ENCODE measurements at places on chromosomes 1 and 21. TPM values are rescaled to one million over a fixed set of nuclear protein-coding genes. Genes with fewer than 3 reads are reported as not detected.

GRCh38 chr1:117150316-117150715 is 28.8 kb upstream of the TRIM45 start:
- no peaks in the 10 kb centered on the region for H3K27me3 ChIP-seq
- H3K4me1 ChIP-seq: peaks cover 26% of the 10 kb centered on the region
- H3K36me3 ChIP-seq: no peaks in the 10 kb centered on the region

- H3K4me1 ChIP-seq: no peaks in the 10 kb centered on the region
- no peak overlapping the region for H3K4me3 ChIP-seq
- no peaks in the 10 kb centered on the region for H3K36me3 ChIP-seq
- H3K27ac ChIP-seq: no peak overlapping the region
- no peaks in the 10 kb centered on the region for H3K27me3 ChIP-seq
These were observed 329.3 kb downstream of the DSCAM start for GRCh38 chr21:40517646-40518045.

OR2L5 gene
- not detected for polyA plus RNA-seq

SLC45A3 gene
- polyA plus RNA-seq: 7.8 TPM

DNA sequence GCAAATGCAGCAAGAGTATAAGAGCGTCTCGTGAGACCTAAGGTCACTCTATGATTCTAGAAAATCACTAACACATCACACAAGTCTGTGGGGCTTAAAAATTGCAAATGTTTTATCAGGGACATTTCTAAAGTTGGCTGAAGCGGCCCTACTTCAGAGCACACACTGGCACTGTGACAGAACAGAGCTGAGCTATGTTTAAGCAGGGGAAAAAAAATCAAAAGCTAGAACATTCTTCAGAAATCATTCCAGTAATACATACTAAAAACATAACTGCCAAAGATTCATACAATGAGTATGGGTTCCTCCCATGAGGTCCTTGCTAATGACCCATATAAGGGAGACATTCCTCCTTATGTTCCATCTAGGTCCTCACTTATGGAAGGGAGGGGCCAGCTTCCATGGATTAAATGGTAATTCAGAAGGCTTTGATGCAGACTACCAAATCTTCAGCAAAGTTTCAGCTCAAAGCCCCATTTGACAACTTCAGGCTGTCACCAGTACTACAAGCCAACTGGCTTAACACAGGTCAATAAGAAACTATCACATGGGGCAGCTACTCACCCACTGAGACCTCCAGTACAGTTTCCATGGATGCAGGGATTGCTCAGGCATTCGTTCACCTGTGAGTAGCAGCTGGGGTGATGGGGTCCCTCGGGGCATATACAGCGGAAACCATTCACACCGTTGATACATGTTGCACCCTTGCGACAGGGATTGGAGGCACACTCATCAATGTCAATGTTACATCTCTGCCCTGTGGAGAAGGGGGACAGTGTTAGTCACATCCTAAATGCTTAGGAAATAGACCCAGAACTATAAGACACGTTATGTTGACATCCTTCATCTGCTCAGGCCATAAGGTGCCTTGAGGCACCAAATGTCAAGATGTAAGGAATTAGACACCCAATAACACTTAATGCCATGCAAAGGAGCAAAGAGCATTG is 58.4 kb upstream of the ADAM30 start:
- no peaks in the 10 kb centered on the region for H3K27me3 ChIP-seq
- H3K36me3 ChIP-seq: peaks cover 22% of the 10 kb centered on the region
- H3K4me1 ChIP-seq: no peaks in the 10 kb centered on the region
- H3K27ac ChIP-seq: no peak overlapping the region
- DNase-seq: no peak

CROCC gene
- polyA plus RNA-seq: 12.1 TPM

GRCh38 chr1:899636-900317 is 23.9 kb upstream of the SAMD11 start:
- no peak for DNase-seq
- no peak overlapping the region for H3K4me3 ChIP-seq
- H3K36me3 ChIP-seq: no peaks in the 10 kb centered on the region
- H3K27ac ChIP-seq: no peak overlapping the region
- H3K4me1 ChIP-seq: no peaks in the 10 kb centered on the region

DNA sequence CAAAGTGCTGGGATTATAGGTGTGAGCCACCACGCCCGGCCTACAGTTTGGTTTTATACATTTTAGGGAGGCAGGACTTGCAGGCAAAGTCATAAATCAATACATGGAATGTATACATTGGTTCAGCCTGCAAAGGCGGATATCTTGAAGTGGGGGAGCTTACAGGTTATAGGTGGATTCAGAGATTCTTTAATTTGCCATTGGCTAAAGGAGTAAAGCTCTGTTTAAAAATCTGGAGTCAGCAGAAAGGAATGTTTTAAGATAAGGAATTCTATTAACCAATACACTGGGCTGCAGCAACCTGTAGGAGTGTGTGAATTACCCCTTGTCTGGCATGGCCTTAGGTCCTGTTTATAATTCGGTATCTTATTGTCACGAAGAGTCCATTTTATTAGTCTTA is 57.6 kb downstream of the OPTC start:
- H3K27ac ChIP-seq: no peak overlapping the region
- no peaks in the 10 kb centered on the region for H3K36me3 ChIP-seq
- no peaks in the 10 kb centered on the region for H3K27me3 ChIP-seq

- H3K27me3 ChIP-seq: no peaks in the 10 kb centered on the region
- H3K27ac ChIP-seq: no peak overlapping the region
- no peak for DNase-seq
These were observed 82.5 kb downstream of the EDEM3 start for GRCh38 chr1:184672013-184672726.

- H3K27me3 ChIP-seq: no peaks in the 10 kb centered on the region
- no peaks in the 10 kb centered on the region for H3K36me3 ChIP-seq
- no peak overlapping the region for H3K27ac ChIP-seq
- H3K4me3 ChIP-seq: no peak overlapping the region
- no peaks in the 10 kb centered on the region for H3K4me1 ChIP-seq
These were observed 859.6 kb downstream of the LTN1 start for GRCh38 chr21:28133116-28133515.

DNA sequence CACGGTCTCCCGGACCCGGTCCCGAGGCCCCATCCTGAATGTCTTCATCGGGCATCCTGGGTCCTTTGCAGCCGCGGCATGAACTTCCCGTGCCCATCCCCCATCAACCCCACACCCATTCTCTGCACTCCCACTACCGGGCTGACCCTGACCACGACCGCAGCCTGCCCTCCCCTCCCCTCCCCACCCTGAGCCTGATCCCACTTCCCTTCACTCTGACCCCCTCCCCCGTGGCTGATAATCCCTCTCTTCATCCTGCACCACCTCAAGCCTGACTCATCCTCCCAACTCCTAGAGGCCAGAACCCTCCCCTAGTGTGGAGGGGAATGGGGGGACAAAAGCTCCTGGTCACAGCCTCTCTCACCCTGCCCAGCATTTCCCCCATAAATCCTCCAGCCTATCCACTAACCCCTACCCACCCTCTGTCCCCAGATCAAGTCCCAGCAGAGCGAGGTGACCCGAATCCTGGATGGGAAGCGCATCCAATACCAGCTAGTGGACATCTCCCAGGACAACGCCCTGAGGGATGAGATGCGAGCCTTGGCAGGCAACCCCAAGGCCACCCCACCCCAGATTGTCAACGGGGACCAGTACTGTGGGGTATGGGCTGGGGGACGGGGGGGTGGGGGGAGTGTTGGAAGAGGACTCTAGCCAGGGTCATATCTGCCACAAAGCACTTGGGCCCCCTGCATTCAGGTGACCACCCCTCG is 602 bp downstream of the SH3BGRL3 start:
- DNase-seq: no peak
- peak overlapping the region; percentile 84 for H3K4me3 ChIP-seq
- H3K4me1 ChIP-seq: peaks cover 13% of the 10 kb centered on the region
- H3K27me3 ChIP-seq: no peaks in the 10 kb centered on the region

GRCh38 chr21:32134441-32135130 is 144.3 kb downstream of the MIS18A start:
- H3K27me3 ChIP-seq: no peaks in the 10 kb centered on the region
- H3K4me1 ChIP-seq: no peaks in the 10 kb centered on the region
- H3K4me3 ChIP-seq: no peak overlapping the region
- H3K36me3 ChIP-seq: no peaks in the 10 kb centered on the region

- H3K4me3 ChIP-seq: no peak overlapping the region
- peaks cover 15% of the 10 kb centered on the region for H3K4me1 ChIP-seq
- no peak overlapping the region for H3K27ac ChIP-seq
- no peaks in the 10 kb centered on the region for H3K27me3 ChIP-seq
- DNase-seq: no peak
These were observed 79.3 kb downstream of the SIK1 start for GRCh38 chr21:43347461-43348169.

NAV1 gene
- polyA plus RNA-seq: 127 TPM

GRCh38 chr1:233503366-233503954 is 110.4 kb upstream of the KCNK1 start:
- no peaks in the 10 kb centered on the region for H3K4me1 ChIP-seq
- H3K27ac ChIP-seq: no peak overlapping the region
- DNase-seq: no peak
- no peak overlapping the region for H3K4me3 ChIP-seq
- H3K36me3 ChIP-seq: no peaks in the 10 kb centered on the region
- no peaks in the 10 kb centered on the region for H3K27me3 ChIP-seq

- H3K36me3 ChIP-seq: no peaks in the 10 kb centered on the region
- no peaks in the 10 kb centered on the region for H3K4me1 ChIP-seq
- H3K27ac ChIP-seq: no peak overlapping the region
- H3K27me3 ChIP-seq: no peaks in the 10 kb centered on the region
- H3K4me3 ChIP-seq: no peak overlapping the region
These were observed 1005.4 kb downstream of the ADGRL2 start for GRCh38 chr1:82806133-82806532.

DNA sequence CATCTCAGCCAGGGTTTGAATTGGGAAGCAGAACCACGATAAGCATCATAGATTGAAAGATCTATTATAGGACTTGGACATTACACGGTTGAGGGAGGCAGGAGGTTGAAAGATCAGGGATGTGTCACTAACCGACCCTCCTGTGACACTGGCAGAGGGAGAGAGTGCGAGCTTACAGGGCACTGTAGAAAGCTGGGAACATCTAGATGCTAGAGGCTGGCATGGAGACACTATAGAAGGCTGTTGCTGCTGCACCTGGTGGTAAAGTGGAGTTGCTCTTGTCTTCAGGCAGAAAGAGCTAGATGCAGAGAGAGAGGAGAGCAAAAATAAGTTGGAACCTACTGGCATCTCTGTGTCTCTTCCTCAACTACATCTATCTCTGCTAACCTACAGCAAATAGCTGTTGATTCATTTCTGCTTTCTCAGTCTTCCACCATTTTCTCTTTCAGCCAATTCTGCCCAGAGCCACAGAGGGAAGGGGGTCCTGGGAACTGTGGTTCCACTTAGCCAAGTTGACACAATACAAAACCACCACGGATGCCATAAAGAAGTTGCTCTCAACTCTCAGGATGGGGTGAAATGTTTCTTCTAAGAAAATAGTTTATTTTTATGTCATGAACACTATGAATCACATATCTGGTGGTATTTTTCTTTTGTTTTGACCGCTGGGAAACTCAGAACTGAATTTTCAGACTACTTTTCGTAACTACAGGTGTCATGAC is 155.9 kb downstream of the ZNF281 start:
- H3K4me1 ChIP-seq: no peaks in the 10 kb centered on the region
- DNase-seq: no peak
- H3K27me3 ChIP-seq: no peaks in the 10 kb centered on the region
- no peaks in the 10 kb centered on the region for H3K36me3 ChIP-seq
- H3K4me3 ChIP-seq: no peak overlapping the region

GRCh38 chr1:167936930-167937708 is at the start of gene MPC2:
TSS of gene MPC2 (minus strand) at chr1:167937072. CDS start at chr1:167935841, 1,231 bp downstream.
- DNase-seq: peak; percentile 93
- H3K36me3 ChIP-seq: no peaks in the 10 kb centered on the region
- peaks cover 15% of the 10 kb centered on the region for H3K4me1 ChIP-seq
- H3K4me3 ChIP-seq: peak within 1 kb of the TSS; percentile 97
- no peaks in the 10 kb centered on the region for H3K27me3 ChIP-seq
- H3K27ac ChIP-seq: peak within 1 kb of the TSS; percentile 91

TRIM33 gene
- polyA plus RNA-seq: 32.2 TPM

DNA sequence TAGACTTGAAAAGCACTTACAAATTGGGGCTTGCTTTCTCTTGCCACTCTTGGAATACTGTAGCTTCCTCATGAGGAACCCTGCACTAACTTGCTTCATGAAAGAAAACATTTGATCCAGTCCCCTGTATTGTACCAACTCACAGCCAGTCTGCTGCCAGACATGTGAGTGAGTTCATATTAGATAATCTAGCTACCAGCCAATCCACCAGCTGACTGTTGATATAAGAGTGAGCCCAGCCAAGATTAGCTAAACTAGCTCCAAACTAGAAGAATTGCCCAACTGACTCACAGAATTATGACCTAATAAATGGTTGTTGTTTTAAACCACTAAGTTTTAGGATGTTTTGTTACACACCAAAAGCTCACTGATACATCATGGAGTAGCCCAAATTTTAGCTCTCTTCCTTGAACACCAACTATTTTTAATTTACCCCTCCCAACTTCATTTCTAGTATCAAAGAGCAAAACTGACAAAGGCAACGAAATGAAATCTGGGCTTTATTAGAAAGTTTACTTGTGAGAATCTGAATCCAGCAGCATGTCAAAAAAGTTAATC is 6.6 kb upstream of the RGS8 start:
- H3K36me3 ChIP-seq: no peaks in the 10 kb centered on the region
- no peaks in the 10 kb centered on the region for H3K4me1 ChIP-seq
- H3K4me3 ChIP-seq: no peak overlapping the region
- H3K27ac ChIP-seq: no peak overlapping the region

KRTAP19-1 gene
- not detected for polyA plus RNA-seq

GRCh38 chr1:207417076-207417475 is 37.1 kb upstream of the CR2 start:
- H3K27ac ChIP-seq: no peak overlapping the region
- no peak overlapping the region for H3K4me3 ChIP-seq
- H3K36me3 ChIP-seq: no peaks in the 10 kb centered on the region
- DNase-seq: no peak
- no peaks in the 10 kb centered on the region for H3K4me1 ChIP-seq
- H3K27me3 ChIP-seq: no peaks in the 10 kb centered on the region

DNA sequence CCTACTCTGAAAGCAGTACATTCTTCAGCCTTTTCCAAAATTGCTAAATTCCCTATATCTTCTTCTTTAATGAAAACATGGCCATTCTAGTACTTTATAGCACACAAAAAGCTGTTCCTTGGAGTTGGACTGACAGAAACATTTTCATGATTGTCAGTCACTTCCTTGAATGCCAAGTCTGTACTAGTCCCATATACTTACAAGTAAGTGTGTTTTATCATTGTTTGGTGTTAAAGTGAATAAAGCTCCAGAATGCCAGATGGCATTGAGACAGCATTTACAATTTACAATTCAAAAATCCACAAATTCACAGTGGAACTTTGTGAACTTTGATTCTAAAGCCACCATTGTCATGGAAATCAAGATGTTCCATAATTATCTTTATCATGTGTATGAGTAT is 36.5 kb downstream of the KCNK2 start:
- no peak overlapping the region for H3K4me3 ChIP-seq
- H3K27ac ChIP-seq: no peak overlapping the region
- DNase-seq: no peak
- no peaks in the 10 kb centered on the region for H3K36me3 ChIP-seq
- no peaks in the 10 kb centered on the region for H3K4me1 ChIP-seq
- H3K27me3 ChIP-seq: no peaks in the 10 kb centered on the region

- no peaks in the 10 kb centered on the region for H3K27me3 ChIP-seq
- H3K4me3 ChIP-seq: no peak overlapping the region
- DNase-seq: no peak
These were observed 85.1 kb downstream of the CYYR1 start for GRCh38 chr21:26487981-26488480.
